Stimulated activated CD8-positive, alpha-beta memory T cell treated with anti-CD3 and anti-CD28 coated beads, Interleukin-15, amount 100 ng/mL, for 4 hours (primary cell): ENCODE measurements at places on chromosomes 13 and 19.

DNA sequence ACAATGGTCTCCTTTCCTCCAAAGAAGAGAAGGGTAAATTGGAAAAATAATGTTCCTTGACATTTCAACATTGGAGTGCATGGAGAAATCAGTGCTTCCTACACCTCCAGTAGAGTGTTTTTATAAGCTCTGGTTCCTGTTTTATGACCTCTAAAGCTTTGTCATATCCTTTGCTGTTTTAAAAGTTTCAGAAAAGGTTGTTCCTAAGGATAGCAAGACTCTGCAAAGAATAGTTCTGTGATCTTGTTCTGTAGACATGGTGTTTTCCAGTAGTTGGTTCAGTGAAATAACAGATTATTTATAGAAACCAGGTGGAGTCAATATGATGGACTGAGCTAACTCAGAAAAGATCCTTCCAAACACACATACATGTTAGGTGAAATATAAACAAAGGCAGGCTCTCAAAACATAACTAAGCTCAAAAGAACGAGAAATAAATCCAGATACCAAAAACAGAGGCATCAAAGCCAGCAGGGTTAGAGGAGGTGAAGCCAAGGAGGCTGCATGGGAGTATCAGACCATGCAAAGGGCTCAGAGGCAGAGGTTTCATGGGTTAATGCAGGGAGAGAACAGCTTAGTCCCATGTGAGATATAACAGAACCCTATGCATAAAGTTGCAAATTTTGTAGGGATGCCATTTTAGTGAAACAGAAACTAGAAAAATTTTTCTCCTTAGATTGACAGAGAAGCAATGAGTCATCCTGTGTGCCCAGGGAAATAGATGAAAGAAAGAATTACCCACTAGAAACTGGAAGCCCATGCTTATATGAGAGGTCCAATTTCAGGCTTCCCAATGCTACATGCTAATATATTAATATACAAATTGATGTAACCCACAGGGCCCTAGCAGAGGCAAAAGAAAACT, 44.3 kb downstream of the SHISA2 start:
- DNase-seq, result no peak

DNA sequence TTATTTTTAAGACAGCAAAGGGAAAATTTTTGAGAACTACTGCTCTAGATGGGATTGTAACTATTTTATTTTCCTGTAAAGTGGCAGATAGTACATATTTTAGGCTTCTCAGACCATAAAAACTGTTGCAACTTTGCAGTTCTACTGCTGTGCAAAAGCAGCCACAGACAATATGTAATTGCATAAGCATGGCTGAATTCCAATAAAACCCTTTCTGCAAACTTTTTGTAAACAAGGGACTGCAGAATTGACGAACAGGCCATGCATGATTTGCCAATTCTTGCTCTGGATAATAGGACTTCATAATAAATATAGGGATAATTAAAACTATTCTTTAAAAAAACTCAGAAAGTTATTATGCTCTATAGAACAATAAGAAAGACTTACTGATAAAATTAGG, 149.1 kb downstream of the SLITRK5 start:
- no peak for DNase-seq

GRCh38 chr13:73268306-73268705, 209.5 kb downstream of the KLF5 start:
- no peak for DNase-seq

- DNase-seq, result peak; percentile 11
These were observed 752 bp downstream of the ZMYM5 start for GRCh38 chr13:19862481-19863313.

DNA sequence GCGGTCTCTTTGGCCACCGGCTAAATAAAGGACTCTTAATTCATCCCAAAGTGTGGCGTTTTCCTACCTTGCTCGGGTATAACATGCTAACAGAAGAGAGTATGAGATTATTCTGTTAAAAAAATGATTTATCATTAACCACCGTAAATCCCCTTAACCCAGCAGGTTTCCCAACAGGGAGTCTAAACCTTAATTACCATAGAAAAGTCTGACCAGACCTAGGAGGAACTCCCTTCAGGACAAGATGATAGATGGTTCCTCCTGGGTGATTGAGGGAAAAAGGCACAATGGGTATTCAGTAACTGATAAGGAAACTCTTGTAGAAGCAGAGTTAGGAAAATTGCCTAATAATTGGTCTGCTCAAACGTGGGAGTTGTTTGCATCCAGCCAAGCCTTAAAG, 193.7 kb downstream of the ZNF737 start:
- no peak for DNase-seq

DNA sequence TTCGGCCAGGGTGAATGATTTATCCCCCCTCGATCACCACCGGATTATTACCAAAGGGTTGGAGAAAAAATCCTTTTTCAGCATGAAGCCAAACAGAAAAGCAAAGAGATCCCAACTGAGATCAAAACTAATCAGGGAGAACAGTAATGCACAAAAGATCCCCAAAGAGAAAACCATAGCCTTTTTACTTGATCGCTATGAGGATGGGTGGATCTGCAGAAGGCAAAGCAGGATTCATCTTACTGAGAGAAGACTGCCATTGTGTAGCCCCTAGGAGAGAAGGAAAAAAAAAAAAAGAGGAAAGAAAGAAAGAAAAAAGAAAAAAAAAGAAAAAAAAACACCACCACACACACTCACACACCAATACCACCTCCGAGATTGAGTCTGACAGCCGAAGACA, at the start of gene FGF14:
Gene FGF14, minus strand, starts transcription at position 283 of the 400 bp plus-strand sequence.
- DNase-seq, result no peak

DNA sequence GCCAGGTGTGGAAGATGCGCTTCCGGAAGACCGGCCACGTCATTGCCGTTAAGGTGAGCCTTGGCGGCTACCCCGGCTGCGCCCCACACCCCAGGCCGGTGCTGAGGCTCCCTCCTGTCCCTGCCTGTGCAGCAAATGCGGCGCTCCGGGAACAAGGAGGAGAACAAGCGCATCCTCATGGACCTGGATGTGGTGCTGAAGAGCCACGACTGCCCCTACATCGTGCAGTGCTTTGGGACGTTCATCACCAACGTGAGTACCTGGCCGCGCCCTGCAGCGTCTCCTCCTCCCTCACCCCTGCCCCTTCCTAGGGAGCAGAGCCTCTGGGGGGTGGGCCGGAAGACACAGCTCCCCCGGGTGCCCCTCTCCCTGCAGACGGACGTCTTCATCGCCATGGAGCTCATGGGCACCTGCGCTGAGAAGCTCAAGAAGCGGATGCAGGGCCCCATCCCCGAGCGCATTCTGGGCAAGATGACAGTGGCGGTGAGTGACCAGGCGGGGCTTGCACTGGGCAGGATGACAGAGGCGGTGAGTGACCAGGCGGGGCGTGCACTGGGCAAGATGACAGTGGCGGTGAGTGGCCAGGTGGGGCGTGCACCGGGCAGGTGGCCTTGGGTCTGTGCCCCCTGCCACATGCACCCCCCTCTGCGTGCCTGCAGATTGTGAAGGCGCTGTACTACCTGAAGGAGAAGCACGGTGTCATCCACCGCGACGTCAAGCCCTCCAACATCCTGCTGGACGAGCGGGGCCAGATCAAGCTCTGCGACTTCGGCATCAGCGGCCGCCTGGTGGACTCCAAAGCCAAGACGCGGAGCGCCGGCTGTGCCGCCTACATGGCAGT, 4.1 kb upstream of the TGFBR3L start:
- DNase-seq, result no peak

DNA sequence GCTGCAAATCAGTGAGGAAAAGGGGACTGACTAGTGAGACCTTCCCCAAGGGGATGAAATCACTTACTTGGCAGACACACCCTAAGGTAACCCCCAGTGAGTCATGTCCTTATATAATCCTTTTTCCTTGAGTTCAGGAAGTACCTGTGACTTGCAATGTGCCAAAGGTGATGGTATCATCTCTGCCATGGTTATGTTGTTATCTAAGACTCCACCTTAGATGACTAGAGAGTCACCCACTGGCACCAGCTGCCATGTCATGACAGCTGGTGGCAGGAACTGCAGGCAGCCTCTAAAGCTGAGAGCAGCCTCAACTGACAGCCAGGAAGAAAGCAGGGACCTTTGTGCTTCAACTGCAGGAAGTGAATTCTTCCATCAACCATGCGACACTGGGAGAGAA, 12.5 kb downstream of the PBX4 start:
- DNase-seq, result peak; percentile 20

- DNase-seq, result no peak
These were observed 97.7 kb downstream of the GNG7 start for GRCh38 chr19:2604747-2605329.

DNA sequence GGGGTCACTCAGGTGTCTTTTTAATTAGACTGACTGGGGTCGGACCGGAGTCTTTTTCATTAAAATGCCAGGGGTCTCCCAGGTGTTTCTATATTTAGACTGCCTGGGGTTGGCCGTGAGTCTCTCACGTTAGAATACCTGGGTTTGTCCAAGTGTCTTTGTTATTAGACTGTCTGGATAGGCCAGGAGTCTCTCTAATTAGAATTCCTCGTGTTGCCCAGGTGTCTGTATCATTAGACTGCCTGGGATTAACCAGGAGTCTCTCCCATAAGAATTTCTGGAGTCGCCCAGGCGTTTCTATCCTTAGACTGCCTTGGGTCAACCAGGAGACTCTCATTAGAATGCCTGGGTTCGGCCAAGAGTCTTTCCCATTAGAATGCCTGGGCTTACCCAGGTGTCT, 1445.7 kb downstream of the UQCRFS1 start:
- DNase-seq, result no peak
